ENCODE measurements at places on chromosomes 4 and X.

GRCh38 chr4:79177388-79177787, 148.5 kb downstream of the NAA11 start:
- no peak for DNase-seq

- no peak for DNase-seq
Observed at GRCh38 chrX:23890933-23891332, 16.8 kb downstream of the APOO start.

GRCh38 chrX:115400960-115401359, 111.4 kb downstream of the LUZP4 start:
- DNase-seq, result no peak

DNA sequence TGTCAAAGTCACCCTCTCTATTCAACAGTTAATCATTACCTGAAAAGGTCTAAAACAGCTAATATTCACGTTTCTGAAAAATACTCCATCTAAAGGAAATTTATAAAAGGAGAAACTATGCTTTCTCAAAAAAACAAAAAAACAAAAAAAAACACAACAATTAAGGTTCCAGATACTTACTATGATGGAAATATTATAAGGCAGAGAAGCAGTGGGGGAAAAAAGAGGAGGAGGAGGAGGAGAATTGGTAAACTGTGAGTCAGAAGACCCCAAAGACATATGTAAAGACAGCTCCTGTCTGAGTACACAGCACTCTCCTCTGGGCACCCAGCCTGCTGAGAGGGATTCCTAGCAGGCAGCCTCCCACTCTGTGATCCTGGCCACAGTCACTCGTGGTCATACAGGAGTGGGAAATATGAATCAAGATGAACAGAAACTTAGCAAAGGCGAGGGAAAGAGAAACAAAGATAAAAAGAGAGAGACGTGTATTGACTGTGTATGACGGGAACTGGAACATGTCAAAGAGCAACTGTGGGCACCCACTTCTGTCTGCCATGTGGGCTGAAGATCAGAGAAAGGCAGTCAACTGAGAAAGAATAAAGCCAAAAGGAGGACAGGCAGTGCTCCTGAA, 12.5 kb downstream of the KLHL15 start:
- no peak for DNase-seq

GRCh38 chrX:120290107-120290506, 21.2 kb downstream of the TMEM255A start:
- no peak for DNase-seq

DNA sequence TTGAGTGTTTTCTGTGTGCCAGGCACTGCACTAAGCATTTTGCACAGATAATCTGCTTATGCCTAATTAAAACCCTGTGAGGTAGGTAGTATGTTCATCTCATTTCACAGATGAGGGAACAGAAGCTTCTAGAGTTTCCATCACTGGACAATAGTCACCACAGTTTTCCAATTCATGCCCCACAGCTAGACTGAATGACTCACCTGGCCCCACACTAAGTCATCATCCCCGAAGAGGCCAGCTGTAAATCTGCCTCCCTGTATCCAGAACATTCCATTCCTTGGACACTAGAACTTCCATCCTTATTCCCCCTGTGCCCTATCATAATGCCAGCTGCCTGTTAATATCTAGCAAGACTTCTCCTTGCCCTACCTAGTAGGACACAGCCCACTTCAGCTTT, 40.9 kb upstream of the NYX start:
- no peak for DNase-seq

DNA sequence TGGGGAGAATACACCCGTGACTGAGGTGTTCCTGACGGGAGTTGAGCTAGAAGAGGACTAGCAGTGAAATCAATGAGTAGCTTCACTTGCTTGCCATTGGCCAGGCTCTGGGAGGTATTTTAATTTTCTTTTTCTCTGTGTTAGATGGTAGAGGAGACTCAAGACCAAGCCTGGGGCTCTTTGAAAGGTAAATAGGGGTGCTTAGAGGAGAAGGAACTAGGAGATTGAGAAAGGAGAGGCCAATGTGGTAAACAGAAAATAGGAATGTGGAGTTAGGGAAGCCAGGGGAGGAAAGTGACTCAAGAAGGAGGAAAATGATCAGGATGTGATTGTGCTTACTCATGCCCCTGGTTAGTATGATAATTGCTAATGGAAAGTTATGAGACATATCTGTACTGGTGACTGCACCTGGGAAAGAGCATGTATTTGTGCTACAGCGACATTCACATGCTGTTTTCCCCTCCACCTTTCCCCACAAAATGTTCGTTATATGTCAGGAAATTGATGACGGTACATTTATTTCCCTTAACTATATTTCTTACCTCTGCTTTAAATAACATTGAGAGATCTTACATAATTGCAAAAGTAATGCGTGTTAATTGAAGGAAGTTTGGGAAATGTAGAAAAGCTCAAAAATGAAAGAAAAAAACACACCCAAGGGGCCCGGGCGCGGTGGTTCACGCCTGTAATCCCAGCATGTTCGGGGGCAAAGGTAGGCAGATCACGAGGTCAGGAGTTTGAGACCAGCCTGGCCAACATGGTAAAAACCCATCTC, 16.9 kb upstream of the LRBA start:
- DNase-seq, result no peak

DNA sequence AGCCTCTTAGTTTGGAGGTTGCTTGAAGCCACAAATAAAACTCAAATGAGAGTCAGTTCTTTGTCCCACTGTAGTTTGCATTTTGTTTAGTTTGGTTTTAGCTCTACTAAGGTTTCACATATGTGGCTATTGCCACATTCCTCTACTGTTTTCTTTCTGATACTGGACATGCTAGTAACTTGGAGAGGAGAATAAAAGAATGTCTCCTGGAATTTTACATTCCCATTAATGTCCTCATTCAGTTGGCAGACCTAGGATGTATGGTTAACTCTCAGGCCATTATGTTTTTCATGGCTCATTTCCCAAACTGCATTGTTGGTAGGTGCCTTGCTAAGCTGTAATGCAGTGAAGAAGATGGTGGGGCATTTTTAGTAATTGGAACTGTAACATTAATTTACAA, 29.9 kb downstream of the UPRT start:
- DNase-seq, result no peak

DNA sequence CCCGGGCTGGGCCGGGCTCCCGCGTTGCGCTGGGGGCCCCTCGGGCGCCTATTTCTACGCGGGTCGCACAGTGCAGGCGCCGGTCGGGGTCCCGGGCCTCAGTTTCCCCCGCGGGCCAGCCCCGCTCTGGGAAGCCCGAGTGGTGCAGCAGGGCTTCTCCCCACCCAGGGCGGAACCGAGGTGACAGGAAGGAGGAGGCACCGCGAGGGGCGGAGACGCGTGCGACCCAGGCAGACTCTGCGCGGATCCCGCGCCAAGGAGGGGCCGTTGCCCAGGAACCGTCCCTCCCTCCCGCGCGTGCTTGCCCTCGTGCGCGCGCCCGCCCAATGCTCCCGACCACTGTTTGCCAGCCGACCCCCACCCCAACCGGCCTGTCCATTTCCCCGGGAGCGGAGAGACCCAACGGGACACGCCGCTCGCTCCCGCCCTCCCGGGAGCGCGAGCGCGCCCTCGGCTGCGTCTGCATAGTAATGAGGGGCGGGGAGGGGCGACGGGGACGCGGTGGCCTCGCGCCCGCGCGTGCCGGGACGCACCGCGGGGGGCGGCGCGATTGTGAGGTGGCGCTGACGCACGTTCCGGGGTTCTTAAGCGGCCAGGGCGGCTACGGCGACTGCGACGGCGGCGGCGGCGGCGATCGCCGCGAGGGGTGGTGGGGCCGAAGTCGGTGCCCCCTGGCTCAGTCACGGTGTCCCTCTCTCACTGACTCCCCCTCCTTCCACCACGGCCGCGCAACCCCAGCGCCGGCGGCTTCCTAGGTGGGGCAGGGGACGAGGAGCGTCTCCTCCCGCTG, at the start of gene CPEB2:
Gene CPEB2 (plus strand): TSS at position 613 of the 790 bp plus-strand sequence. CDS start 193 bp downstream, outside the sequence.
- peak; percentile 71 for DNase-seq

- no peak for DNase-seq
Observed at GRCh38 chr4:105896461-105896942, 1.2 kb downstream of the NPNT start.

DNA sequence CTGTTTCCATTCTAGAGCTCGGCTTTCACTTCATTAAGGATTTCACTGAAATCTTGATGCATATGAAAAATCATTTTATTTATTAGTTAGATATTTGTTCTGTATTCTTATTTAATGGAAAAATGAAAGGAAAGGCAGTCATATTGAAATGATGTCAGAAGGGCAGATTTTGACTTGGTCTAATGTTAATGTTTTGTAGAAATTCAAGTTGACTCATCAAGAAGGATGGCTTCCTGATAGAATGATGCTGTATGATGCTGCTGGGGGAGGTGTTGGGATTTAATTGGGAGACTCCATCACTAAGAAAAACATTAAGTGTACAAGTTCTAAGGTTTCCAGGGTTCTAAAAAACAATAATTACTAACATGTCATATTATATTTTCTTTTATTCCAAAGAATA, 204.8 kb downstream of the PDGFC start:
- DNase-seq, result no peak

DNA sequence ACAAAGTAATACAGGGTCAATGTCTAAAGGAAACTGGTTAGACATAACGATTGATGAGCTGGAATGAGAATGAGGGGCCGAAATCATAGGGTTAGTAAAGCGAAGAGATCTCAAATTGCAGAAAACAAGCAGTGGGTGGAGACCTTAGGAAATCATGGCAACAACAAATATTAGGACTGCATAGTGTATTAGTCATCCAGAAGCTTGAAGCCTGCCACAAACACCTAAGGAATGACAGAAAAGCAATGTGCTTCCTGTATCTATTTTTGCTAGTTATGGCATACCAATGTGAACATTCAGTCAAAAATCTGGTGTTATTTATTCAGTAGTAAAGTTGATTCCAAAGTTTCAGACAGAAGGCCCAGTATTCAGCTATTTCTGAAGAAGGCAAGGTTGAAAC, 410.9 kb upstream of the CT83 start:
- DNase-seq, result no peak

DNA sequence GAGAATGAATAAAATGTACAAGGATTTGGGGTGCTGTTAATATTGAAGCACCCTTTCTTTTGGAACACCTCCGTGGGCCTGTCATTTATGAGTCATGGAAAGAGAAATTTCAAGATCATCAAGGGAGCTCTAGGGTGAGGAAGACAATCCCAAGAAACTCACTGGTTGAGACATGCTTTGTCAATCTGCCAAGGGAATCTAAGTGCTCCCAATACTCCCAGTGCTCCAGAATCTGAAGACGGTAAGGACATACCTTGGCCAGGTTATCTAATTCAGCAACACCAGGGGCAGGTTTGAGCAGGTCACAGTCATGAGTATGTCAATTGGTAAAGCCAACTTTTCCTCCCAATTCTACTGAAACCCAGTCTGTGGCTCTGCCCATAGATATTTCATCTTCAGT, 556.4 kb upstream of the CPEB2 start:
- DNase-seq, result no peak

DNA sequence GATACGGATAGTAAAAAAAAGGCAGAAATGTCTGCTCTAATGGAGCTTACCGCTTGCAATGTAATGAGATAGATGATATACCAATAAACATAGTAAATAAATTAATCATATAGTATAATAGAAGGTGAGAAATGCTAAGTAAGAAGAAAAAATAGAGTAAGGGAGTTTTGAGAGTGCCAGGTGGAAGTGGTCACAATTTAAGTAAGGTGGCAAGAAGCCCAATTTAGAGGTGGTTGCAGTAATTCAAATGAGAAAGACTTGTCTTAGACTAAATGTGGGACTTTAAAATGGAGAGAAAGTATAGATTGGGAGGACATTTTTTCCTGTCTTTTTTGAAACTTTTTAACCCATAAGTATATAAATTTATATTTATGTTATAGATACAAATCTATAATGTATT, 26.0 kb downstream of the TBC1D19 start:
- no peak for DNase-seq

Data from HL-60 (cell line).